AG20443 (cell line): ENCODE measurements at places on chromosomes 16 and 17.
A peak's percentile ranks its signal among the peaks of the same experiment; 100 is the strongest.

GRCh38 chr17:27630607-27631410, at the start of gene LGALS9:
Gene LGALS9 (plus strand): TSS chr17:27631188. CDS start chr17:27631266, 78 bp downstream.
- DNase-seq, result peak; percentile 29

DNA sequence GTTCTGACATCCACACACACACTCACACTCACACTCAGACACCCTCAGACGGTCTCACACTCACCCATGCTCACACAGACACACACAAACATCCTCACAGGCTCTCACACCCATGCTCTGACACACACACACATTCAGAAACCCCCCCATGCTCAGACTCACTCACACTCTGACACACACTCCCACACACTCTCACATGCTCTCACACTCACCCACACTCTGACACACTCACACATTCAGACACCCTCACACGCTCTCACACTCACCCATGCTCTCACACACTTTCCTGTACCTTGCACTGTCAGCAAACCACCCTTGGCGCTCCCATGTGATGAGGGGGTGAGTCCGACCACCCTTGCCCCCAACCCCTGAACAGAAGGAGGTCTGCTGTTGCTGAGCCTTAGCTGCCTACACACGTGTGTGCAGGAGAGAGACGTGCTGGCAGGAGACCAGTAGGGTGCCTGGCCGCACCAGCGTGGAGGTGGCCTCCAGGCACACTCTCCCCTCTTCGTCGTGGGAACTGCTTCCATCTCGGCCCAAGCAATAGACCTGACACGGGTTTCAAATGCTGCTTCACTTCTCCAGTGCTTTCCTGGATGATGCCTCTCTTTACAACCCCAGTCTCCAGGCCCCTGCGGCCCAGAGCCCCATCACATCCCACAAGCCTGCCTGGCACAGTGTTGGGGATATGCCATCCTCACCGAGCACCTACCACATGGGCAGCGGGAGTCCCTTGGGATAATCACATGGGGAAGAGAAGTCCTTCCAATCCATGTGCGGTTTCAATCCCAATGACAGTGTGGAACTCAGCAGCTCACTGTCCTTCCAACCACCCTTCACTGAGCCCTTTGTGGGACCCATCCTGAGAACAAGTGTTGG, 267.8 kb upstream of the FOXF1 start:
- no peak for DNase-seq

DNA sequence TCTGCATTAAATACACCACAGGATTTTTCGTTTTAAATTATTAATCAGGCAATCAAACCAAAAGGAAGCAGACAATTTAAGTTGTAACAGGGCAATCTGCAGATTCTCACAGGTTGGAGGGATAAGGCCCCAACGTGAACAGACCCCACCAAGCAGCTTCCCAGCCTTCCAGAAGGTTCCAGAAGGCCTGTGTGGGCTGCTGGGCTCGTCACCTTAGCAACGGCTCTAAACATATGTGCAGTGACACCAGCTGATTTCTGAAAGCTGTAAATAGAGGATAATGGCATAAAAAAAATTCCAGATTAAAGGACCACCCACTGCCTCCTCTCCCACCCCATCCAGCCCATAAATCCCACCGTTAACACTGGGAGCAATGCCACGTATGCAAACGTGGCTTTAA, 123.8 kb downstream of the ZNF778 start:
- no peak for DNase-seq

- no peak for DNase-seq
These were observed 701.1 kb downstream of the WWOX start for GRCh38 chr16:78800523-78800922.

DNA sequence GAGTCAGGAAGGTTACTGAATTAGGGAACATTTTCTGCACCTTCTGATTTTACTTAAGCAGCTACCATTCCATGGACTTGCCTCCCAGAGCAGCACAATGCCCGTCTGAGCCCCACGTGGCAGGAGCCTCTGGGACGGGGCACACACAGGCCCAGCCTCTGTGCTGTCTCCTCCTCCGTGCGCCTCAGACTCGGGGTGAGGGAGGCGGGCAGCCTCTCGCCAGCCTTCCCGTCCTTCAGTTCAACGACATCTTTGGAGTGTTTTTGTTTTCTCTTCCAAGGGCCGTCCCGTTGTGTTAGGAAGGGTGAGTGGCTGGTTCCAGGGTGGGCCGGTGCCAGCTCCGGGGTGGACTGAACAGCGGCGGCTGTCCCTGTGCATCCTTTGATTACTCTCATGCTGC, 31.8 kb downstream of the NDEL1 start:
- DNase-seq, result no peak

GRCh38 chr16:11986521-11987057, 10.1 kb downstream of the SNX29 start:
- DNase-seq, result no peak

DNA sequence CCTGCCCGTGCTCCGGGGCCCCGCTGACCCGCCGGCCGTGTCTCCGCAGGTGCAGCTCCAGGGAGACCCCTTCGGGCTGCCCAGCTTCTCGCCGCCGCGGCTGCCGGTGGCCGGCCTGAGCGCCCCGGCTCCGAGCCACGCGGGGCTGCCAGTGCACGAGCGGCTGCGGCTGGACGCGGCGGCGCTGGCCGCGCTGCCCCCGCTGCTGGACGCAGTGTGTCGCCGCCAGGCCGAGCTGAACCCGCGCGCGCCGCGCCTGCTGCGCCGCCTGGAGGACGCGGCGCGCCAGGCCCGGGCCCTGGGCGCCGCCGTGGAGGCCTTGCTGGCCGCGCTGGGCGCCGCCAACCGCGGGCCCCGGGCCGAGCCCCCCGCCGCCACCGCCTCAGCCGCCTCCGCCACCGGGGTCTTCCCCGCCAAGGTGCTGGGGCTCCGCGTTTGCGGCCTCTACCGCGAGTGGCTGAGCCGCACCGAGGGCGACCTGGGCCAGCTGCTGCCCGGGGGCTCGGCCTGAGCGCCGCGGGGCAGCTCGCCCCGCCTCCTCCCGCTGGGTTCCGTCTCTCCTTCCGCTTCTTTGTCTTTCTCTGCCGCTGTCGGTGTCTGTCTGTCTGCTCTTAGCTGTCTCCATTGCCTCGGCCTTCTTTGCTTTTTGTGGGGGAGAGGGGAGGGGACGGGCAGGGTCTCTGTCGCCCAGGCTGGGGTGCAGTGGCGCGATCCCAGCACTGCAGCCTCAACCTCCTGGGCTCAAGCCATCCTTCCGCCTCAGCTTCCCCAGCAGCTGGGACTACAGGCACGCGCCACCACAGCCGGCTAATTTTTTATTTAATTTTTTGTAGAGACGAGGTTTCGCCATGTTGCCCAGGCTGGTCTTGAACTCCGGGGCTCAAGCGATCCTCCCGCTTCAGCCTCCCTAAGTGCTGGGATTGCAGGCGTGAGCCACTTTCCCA, 5.9 kb downstream of the CTF1 start:
- peak; percentile 95 for DNase-seq

DNA sequence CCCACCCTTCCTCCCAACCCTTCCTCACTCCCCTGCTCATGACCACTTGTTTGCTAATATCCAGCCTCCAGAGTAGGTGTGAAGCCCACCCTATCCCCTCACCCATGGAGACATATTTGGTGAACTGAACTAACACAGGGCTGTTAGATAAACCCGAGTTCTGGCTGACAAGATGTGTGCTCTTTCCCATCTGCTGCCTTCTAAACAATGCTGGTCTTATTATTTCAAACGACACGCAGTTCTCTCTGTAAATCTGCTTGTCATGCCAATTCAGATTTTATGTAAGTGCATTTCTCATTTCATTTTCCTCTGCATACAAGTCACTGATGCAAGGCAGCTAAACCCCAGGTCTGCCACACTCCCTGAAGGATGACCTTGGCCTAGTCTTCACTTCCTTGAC, 343.0 kb upstream of the CDH5 start:
- DNase-seq, result no peak

DNA sequence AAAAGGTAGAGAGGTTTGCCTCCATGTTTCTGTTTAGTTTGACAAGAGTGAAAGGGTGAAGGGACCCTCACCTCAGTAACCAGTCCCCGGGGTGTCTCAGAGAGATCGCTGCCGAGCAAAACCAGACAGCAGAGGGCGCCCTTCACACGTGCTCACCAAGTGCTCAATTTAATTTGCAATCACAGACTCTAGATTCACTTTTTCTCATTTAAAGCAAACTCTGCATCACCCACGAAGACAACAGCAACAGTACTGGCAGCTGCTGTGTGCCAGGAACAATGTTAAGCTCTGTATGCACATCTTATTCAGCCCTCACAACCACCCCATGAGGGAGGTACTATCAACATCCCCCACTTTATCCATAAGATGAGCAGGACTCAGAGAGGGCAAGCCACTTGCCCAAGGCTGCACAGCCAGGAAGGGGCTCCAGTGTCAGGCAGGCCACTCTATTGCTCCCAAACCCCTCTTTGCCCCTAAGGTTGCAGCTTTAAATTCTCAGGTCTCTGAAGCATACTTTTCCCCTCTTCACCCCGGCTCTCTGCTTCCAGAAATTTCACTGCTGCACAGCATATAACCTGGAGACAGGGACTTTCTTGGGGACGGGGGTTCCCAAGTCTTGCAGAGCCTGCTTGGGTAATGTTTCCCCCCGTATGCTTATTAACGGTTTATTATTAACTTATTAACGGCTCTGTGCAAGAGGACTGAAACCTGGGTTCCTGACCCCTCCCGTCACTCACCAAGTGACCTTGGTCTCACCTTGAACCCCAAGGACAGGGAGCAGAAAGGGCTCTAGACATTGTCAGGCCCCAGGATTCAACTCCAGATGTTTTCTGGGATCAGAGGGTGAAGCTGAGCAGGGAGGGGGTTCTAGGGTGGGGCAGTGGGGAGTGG, 70.9 kb downstream of the CNGB1 start:
- peak; percentile 78 for DNase-seq

GRCh38 chr17:49518346-49519078, 23.4 kb downstream of the NGFR start:
- no peak for DNase-seq

DNA sequence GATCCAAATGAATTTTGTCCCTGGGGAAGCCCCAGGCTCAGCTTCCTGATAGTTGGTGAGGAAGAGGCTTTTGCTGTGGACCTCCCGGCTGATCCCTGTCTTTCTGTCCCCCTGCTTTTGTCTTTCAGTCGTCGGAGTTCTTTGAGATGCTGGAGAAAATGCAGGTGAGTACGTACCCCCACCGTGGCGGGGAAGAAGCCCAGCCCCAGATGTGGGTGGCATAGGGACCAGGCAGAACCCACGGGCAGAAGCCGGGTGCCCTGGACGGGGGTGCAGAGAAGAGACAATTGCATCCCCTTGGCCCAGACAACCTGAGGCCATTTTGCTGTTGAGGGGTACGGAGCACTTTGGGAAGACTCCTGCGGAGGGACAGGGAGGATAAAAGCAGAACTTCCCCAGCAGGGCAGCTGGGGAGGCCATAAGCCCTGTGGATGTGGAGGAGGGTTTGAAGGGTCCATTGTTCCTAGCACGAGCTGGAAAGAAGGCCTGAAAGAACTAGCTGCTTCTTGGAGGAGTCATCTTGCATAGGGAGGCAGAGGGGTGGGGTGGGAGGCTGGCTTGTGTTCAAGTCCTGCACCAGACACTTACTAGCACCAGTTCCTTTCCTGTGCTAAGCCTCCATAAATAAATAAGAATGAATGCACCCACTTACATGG, 105.6 kb downstream of the OR1D5 start:
- DNase-seq, result peak; percentile 10

GRCh38 chr17:35345926-35346771, 27.3 kb downstream of the SLFN11 start:
- peak; percentile 86 for DNase-seq

- peak; percentile 30 for DNase-seq
These were observed 32.0 kb upstream of the MRPS23 start for GRCh38 chr17:57881783-57882351.

GRCh38 chr16:64696866-64697265, 425.0 kb downstream of the CDH11 start:
- no peak for DNase-seq

DNA sequence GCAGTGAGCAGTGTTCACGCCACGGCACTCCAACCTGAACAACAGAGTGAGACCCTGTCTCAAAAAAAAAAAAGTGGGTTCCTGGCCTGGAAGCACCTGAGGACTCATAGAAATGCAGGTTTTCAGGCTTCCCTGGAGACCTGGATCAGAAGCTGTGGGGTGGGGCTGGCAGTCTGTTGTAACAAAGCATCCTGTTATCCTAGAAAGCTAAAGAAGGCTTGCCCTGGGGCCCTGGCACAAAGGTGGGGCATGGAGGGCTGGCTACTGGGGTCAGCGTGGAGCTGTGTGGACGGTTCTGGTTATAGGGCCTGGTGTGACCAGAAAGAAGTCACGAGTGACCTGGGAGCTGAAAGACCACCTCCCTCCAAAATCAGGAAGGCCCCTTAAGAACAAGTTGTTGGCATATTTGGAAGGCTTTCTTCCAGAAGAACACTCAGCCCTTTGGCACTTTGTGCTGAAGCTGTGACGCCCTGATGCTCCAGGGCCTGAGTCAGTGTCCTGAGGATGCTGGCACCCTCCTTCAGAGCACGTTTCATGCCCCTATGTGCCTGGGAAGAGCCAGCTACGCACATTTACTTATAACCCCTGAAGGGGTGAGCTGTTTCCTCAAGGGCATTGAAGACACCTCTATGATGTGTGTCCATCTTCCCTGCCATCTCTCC, 6.2 kb downstream of the CRISPLD2 start:
- peak; percentile 61 for DNase-seq

DNA sequence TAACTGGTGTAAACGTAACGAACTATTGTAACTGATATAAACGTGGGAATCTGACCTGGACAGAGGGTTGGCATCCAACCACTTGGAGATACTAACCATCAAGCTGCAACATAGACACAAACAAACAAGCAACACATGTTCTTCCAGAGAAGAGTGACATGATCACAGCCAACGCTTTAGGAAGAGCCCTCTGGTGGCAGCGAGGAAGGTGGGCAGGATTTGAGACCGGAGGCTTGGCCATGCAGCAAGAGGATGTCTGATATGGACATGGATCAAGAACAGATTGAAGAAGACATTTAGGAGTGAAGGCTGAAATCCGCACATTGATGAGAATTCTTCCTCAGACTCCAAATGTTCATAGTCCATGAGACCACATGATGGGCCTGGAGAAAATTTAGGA, 40.3 kb upstream of the TNRC6A start:
- peak; percentile 72 for DNase-seq

DNA sequence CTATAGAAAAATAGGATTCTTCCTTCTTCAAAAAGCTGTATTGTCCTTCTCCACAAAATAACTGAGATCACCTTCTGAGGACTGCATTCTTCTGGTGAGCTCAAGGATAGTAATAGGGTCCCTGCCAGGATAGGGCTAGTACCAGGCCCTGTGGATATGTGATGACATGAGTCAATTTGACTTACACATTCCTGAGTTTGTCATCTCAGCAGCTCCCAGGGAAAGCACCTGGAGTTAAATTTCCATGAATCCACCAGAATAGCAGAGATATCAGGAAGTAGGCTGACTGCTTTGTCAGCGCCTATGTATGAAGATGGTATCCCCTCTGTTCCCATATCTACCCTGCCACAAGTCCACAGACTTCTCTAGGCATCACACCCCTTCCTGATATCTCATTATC, 225.8 kb downstream of the PMP22 start:
- DNase-seq, result no peak

GRCh38 chr16:84526794-84527531, 22.5 kb upstream of the MEAK7 start:
- DNase-seq, result peak; percentile 71

- peak; percentile 90 for DNase-seq
These were observed 61.9 kb upstream of the CIBAR2 start for GRCh38 chr16:85173981-85174751.

- DNase-seq, result no peak
These were observed 3.5 kb upstream of the SALL1 start for GRCh38 chr16:51154271-51155171.

GRCh38 chr17:77730376-77730775, 228.1 kb upstream of the TNRC6C start:
- no peak for DNase-seq
